Activated naive CD4-positive, alpha-beta T cell (primary cell): ENCODE measurements at places on chromosomes 7 and 10.

DNA sequence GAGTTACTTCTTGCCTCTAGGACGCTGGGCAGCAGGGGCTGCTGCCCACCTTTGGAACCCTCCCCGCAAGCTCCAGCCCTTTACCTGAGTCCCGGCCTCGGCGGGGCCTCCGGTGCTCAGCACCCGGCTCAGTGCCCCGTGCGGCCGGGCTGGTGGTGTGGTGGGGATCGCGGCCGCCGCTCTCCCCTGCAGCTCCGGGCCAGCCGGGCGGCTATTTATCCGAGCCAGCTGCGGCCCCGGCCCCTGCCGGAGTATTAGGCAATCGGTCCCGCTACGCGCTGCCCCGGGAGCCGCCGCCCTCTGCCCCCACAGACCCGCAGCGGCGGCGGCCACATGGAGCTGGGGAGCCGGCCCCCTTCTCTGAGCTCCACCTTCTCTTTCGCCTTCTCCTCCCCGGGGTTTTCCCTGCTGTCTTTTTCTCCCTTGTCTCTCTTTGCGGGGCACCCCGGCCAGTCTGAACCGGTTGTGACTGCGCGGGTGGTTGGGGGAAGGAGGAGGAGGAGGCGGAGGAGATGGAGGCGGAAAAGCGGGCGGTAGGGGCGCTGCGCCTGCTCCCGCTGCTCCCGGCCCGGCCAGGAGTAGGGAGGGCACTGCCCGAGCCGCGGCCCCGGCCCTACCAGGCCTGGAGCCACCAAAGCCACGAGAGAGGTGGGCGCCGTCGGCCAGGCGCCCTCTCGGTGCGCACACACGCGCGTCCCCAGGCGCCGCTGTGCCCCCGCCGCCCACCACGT, at the start of gene SLC16A9:
Gene SLC16A9, minus strand, starts transcription at position 456 of the 731 bp plus-strand sequence. CDS start 25,559 bp downstream, outside the sequence.
- no peak for DNase-seq

DNA sequence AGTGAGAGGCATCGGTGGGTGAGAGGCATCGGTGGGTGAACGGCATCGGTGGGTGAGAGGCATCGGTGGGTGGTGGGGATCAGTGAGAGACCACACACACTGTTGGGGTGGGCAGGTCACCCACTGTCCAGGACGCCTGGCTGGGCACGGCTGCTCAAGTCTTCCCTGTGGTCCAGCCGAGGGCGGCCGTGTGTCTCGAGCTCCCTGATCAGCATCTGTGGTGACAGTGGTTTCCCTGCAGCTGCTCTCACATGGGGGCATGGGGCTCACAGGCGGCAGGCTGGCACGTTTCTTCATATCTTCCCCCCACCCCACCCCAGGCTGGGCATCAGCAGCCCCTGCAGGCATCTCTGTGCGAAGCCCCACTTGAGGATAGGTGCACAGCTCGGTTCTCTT, 78.2 kb downstream of the NKX6-2 start:
- no peak for DNase-seq

GRCh38 chr10:10056961-10057360, 960.7 kb upstream of the CELF2 start:
- no peak for DNase-seq

GRCh38 chr7:31311552-31311951, 29.0 kb downstream of the NEUROD6 start:
- no peak for DNase-seq

DNA sequence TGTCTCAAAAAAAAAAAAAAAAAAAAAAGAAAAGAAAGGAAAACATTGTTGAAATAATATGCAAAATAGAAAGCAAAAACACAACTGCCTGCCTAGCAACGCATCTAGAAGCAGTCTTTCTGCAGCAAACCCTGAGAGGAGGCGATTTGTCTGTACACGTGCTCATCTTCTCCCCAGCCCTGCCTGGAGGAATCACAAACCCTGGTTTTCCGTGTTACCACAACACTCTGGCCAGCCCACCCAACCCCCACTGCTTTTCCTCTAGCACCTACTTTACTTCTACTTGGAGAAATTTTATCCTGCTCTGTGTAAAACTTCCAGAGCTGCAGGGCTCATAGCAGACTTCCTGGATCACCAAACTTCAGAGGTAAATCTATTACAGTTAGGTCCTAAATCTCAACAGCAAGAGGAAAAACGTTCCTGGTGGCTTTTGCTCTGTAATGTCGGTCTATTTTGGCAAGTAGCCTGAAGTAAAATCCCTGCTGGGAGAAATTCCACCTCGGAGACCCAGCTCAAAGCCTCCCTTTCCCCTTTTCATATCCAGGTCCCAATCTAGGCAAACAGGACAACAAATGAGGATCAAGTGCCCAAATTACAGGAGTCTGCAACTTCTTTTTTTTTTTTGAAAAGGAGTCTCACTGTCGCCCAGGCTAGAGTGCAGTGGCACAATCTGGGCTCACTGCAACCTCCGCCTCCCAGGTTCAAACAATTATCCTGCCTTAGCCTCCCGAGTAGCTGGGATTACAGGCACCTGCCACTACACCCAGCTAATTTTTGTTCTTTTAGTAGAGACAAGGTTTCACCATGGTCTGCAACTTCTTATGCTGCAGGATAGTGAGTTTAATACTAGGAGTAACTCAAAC, 91.6 kb downstream of the DNMBP start:
- DNase-seq: no peak

GRCh38 chr10:416091-416515, 273.4 kb downstream of the DIP2C start:
- DNase-seq: no peak

DNA sequence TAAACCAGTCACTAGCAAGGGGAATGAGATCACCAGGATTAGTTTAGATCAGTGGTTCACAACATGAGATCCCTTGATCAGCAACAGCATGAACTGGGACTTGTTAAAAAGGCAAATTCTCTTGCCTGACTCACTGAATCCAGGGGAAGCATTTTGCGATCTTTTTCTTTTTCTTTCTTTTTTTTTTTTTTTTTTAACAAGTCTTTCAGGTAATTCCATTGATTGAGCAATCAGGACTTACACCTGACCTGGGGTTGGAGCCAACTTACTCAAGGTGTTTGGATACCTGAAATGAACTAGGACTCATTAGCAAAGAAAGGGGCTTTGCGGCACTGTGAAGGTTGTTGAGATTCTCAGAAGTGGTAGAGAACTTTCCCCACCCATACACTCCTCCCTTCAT, 47.1 kb upstream of the PRR15 start:
- no peak for DNase-seq

- DNase-seq: no peak
These were observed 104.9 kb downstream of the BTRC start for GRCh38 chr10:101458869-101459268.

- no peak for DNase-seq
These were observed 10.4 kb downstream of the SYPL1 start for GRCh38 chr7:106101726-106102125.

DNA sequence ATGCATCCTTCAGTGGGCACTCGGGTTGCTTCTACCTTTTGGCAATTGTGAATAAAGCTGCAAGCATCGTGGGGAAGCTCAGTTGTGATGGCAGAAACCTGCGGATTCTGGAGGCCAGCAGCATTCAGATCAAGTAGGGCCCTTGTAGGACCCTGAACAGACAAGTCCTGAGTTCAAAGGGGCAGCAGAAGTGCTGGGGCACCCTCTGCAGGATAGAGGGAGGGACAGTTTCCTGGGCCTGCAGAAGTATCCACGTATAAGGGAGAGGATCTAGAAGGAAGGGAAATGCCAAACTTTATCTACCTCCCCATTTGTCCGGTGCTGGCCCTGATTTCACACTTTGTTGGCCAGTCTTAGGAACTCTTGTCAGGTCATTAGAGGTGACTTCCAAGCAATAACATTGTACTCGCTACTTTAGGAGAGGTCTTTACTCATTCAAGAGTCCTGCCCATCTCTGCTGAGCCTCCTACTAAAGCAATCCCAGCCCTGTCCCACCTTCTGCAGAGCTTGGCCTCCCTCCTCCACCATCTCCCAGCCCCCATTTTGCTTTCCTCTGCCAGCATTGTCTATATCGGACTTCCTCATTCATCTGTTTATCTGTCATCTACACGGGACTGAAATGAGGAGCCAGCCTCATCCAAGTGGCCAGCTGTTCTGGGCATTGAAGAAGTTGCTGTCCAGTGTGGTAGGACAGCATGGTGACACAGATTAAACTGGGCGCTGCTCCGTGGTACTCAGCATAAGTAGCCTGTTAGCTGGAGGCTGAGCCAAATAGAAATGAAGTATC, 26.6 kb upstream of the R3HCC1L start:
- DNase-seq: no peak

- DNase-seq: no peak
These were observed 288.6 kb downstream of the BAMBI start for GRCh38 chr10:28965937-28966336.

DNA sequence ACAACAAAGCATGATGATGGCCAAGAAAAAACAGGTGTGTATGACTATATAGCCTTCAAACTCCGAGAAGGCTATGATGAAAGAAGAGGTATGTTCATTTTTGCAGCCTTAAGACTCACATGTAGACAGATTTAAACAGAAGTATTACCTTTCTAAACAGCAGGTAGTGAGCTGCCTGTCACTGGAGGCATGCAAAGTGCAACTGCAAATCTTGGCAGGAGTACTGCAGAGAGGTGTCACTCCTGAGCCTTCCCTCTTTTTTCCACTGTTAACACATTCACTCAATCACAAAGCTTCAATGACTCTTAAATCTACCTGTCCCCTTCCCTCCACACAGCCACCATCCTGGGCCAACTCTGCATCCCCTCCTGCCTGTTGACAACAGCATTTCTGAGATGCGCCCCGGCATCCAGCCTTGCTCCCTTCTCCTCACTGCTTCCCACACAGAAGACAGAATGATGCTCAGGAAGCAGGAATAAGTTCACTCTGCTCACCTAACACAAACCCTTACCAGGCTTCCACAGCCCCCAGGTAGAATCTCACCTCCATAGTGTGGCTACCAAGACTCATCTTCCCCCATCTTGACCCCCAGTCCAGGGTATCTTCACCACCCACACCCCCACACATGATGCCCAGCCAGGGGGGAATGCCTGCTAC, 161.9 kb upstream of the ZMIZ1 start:
- no peak for DNase-seq

GRCh38 chr10:87546210-87546609, 41.5 kb downstream of the MINPP1 start:
- DNase-seq: no peak

DNA sequence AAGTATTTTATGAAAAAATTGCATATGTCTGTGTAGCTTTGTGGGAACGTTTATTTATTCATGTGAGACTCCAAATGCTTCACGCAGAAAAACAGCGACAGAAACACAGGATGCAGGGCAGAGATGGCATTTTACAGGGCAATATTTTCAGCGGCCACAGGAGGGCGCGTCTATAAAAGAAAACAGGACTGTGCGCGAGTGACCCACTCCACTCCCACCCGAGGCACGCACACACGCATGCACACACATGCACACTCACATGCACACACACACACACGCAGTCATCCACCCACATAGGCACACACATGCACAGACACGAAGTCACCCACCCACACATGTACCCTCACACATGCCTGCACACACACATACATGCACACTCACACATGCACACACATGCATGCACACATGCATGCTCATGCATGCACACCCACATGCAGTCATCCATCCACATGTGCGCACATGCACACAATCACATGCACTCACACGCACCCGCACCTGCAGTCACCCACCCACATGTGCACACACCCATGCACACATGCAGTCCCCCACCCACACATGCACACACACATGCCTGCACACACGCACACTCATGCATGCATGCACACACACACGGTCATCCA, 96.3 kb downstream of the DNAJB6 start:
- peak; percentile 19 for DNase-seq

DNA sequence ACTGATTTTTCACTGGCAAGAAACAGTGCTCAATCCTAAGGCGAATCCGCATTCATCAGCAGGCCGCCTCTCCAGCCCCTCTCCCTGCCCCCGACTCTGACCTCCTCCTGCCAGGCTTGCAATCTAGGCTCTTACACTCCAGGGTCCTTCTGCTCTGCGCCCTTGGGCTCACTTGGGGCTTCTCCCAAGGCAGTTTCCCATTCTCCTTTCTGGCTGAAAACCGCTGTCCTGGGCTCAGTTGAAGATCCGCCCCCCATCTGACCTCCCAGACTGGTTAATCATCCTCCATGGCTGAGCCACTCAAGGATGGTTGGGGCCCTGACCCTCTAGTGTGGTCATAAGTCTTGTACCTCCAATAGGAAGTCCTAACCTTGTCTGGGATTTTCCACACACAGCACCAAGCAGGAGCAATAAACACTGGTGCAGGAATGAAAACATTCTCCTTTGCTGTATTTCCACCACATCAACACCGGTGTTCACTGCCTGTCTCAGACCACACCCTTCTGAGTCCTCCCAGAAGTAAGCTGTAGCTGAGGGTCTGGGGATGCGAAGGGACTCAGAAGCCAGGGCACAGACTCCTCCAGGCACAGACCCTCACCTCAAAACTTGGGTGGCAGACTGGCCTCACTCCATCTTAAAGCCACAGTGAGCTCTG, 42.4 kb downstream of the TNS3 start:
- no peak for DNase-seq

- DNase-seq: no peak
These were observed 67.9 kb downstream of the PPP1R9A start for GRCh38 chr7:94975336-94975735.

- DNase-seq: no peak
These were observed 11.0 kb downstream of the MYO1G start for GRCh38 chr7:44967571-44968446.

DNA sequence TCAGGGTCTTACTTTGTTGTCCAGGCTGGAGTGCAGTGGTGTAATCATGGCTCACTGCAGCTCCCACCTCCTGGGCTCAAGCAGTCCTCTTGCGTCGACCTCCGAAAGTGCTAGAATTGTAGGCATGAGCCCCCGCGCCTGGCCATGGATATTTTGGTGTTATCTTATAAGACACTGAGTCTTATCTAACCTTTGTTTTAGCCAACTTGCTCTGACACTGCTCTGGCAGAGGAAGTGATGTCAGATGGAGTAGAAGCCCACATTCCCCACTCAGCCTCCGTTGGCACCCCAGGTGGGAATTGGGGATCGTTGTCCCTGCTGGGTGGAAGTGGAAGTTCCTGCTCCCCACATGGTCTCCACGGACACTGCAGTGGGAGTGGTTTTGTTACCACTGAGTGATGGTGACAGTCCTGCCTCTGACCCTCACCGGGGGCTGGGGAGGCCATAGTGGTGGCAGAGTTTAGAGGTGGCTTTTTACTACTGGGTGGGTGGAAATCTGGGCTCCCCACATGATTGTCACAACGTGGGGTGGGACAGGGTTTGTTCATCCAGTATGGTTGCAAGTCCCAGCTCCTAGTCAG, 98.9 kb downstream of the ANKRD61 start:
- no peak for DNase-seq

GRCh38 chr7:103418241-103418640, 27.8 kb downstream of the SLC26A5 start:
- DNase-seq: no peak

GRCh38 chr10:132140167-132140925, 46.4 kb upstream of the DPYSL4 start:
- no peak for DNase-seq

- no peak for DNase-seq
These were observed 101.1 kb upstream of the ABCB5 start for GRCh38 chr7:20514364-20514763.

GRCh38 chr7:87513735-87514335, 38.4 kb upstream of the ABCB4 start:
- no peak for DNase-seq

DNA sequence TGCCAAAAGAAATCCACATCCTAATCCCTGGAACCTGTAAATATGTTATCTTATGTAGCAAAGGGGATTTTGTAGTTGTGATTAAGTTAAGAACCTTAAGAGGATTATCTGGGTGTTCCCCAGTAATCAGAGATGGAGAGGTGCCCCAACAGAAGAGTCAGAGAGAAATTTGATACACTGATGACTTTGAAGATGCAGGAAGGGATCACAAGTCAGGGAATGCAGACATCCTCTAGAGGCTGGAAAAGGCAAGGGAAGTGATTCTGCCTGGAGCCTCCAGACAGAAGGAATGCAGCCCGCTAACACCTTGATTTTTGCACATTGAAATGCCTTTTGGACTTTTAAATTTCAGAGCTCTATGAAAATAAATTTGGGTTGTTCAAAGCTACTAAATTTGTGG, 531.7 kb downstream of the DNAJB9 start:
- no peak for DNase-seq
